NCI-H1930 (cell line): ENCODE measurements at places on chromosomes 12 and 14.

GRCh38 chr14:84566109-84566508 lies 963.8 kb upstream of the FLRT2 start:
- DNase-seq, result no peak

- no peak for DNase-seq
Measured at GRCh38 chr12:76272287-76272686, 75.9 kb downstream of the BBS10 start.

DNA sequence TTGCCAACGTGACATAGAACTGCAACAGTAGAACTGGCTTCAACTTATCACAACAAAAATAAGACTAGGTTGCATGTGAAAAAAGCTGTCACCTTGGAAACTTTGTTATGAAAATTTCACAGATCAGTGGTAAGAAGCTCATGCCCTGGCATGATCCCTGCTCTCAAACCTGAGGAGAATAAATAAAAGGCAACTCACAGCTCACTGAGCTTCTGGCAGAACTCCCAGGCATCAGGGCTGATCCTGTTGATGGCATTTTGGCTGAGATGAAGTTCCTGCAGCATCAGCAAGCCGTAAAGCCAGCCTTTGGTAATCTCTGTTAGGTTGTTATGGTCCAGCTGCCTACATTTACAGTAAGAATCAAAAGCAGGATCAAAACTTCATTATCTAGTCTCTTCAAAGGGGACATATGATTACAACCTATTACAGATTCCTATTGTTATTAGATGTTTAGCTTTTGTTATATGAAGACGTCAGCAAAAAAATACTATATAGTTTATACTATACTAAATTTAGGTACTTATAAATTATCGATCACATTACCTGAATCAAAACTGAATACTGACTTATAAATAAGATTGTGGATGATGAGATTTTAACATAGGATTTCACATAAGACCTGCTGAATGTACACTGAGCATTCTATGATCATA lies 32.0 kb downstream of the LRIG3 start:
- no peak for DNase-seq

GRCh38 chr12:76549131-76549530 lies 10.4 kb downstream of the OSBPL8 start:
- no peak for DNase-seq

DNA sequence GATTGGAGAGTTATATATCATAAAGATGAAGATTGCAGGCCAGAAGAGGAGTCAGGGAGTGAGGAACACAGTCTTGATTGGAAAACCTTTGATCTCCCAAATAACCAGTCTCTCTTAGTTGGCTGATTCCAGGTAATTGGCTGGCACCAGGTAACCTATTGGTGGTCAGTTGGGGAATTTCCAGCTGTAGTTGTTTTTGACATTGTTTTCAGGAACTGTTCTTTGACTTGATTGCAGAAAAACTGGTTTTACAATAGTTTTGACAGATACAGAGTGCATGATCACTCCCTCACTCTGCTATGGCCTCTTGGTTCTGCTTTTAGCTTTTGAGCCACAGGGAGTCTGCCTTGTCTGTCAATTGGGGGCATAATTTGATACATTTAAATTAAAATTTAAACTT lies 71.6 kb downstream of the ZNF641 start:
- no peak for DNase-seq

DNA sequence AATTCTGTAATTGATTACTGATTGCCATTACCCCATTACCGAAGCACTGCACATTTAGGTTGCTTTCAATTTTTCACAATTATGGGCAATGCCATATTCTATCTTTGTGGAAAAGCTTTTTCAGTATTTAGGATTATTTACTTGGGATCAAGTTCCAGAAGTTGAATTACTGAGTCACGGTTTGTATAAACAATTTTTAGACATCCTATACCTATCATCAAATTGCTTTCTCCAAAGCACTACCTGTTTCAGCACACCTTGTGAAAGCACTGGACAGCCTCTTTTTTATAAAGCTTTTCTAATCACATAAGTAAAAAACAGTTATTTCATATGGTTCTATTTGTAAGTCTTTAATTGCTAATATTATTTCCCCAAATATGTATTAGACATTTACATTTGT lies 221.5 kb upstream of the CAND1 start:
- DNase-seq, result no peak

GRCh38 chr14:75165586-75166391 lies 10.6 kb downstream of the TMED10 start:
- no peak for DNase-seq
